Stimulated activated CD8-positive, alpha-beta memory T cell treated with anti-CD3 and anti-CD28 coated beads, Interleukin-2, amount 100 ng/mL, for 1 hour (primary cell): ENCODE measurements at places on chromosomes 6 and 20.

GRCh38 chr6:391559-392440, at the start of gene IRF4:
IRF4 (plus strand) TSS chr6:391752; CDS start chr6:393153, 1,401 bp downstream.
- DNase-seq = no peak

DNA sequence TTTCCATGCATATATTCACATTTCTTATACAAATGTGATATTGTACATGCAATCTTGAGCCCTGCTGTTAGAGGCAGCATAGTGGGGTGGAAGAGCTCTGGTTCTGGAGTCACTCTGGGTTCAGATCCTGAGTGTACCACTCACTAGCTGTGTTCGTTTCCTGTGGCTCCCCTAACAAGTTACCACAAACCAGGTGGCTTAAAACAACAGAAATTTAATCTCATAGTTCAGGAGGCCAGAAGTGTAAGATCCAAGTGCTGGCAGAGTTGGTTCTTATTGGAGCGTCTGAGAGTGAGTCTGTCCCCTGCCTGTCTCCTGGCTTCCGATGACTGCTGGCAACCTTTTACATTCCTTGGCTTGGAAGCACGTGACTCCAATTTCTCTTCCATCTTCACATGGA, 115.6 kb downstream of the MAP3K7 start:
- no peak for DNase-seq

- DNase-seq = no peak
Measured at GRCh38 chr20:59596690-59597089, 7.7 kb upstream of the PHACTR3 start.

DNA sequence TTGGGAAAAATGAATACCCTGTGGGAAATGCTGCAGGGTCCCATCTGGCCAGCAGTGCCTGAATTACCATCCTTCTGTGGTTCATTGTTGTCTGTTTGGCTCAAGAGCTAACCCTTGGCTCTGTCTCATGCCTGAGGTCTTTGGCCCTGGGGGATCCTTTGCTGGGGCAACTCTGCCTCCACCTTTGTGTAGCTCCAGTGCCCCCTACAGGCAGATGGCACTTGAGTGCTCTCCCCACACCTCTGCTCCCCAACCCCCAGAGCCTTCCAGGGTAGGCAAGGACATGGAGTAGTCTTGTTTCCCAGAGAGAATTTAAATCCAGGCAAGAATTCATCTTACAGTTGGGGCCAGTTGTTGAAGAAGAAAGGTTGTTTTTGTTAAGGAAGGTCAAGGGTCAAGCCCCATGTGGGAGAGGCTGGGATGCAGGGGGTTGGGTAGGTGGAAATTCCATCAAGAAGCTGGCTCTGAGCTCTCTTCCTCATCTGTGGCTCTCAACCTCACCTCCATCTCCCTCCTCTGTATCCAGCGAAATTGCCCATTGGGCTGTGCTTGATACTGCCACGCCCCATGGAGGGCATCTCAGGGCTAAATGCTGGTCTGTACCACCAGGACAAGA, 44.2 kb downstream of the ZNF831 start:
- DNase-seq = peak; percentile 70

DNA sequence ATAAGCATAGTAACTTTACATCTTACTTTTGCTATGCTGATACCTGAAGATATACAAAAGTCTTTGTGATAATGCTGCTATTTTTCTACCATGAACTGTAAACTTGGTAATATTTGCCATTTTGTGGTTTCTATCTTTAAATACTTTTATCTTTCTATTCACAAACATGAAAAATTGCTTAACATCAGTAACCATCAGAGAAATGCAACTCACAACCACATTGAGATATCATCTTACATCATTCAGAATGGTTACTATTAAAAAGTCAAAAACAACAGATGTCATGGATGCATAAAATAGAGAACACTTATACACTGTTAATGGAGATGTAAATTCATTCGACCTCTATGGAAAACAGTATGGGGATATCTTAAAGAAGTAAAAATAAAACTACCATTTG, 112.0 kb downstream of the TRDN start:
- DNase-seq = no peak

DNA sequence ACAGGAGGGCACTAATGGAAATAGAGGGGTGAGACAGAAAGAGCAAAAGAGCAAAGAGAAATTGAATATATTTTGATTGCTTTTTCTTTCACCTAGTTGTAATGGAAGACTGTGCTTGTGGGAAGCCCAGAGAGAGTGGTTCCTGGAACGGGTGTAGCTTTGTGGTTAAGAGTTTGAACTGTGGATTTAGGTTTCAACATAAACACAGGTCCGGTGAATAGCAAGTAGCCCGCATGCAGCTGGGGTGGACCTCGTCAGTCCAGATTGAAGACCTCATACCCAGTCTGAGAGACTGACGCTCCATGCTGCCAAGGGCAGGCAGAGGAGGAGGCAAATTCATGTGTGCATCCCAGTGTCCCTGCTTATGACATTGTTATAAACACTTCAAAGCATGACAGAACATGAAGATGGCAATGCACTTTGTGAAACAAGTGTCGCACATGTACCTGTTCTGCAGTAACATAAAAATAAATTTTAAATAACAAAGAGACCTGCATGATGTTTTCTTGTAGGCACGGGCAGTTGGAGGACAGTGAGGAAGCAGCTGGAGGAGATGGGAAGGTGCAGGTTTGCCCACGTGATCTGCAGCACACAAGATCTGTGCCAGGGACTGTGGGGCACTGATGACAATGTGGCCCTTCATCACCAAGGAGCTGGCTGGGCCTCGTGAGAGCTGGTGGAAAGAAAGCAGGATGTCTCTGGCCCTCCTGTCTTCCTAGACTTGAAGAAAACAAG, 220.5 kb upstream of the SSTR4 start:
- no peak for DNase-seq

DNA sequence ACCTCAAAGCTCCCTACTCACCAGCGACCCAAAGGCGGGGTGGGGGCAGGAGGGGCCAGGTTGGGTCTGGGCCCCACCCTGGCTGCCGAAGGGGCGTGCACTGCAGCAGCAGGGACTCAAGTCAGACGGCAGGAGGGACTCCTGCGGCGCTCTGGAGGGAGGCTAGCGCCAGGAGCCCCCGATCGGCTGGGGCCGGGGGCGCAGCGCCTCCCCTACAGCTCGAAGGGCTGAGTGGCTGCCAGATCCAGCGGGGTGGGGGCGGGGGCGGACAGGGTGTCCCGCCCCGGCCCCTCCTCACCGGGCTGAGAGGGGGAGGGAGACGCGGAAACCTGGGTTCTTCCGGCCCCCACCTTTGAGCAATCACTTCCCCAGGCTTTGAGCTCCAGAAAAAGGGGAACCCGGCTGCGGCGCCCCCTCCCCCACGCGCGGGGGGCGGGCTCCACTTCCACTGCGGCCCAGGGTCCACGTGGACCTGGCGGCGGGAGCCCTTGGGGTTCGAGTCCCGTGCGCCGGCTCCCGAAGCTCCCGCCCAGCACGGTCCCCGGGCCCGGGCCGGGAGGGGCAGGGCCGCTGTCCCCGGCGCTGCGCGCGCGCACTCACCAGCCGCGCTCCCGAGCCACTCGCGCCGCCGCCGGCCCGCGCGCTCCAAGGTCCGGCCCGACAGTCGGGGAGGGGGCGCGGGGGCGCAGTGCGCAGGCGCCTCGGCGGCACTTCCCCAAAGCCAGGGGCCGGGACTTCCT, at the start of gene RGS19:
Gene RGS19, minus strand, starts transcription at position 246 of the 740 bp plus-strand sequence. CDS start 2,632 bp downstream, outside the sequence.
- peak; percentile 29 for DNase-seq

GRCh38 chr6:47106721-47107197, 64.6 kb upstream of the ADGRF1 start:
- no peak for DNase-seq

- no peak for DNase-seq
Measured at GRCh38 chr6:85640821-85641220, 1.9 kb downstream of the SYNCRIP start.

DNA sequence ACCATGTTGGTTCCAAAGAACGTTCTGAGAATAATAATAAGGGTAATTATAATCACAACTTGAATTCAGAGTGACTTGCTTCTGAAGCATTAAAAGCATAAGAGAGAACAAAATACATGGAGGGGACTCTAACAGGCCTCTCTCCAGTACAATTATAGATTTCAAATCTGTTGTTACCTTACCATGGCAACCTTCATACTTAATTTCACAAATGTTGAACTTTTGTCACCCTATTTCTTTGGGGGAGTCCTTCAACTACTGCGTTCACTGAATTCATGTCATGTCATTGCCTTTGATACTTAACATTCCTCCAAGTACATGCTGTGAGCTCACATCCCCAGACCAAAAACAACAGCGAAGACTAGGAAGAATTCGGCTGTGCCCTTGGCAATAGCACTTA, 104.0 kb downstream of the MKKS start:
- no peak for DNase-seq

- no peak for DNase-seq
Measured at GRCh38 chr6:9398071-9398766, 962.9 kb upstream of the SLC35B3 start.

GRCh38 chr6:138844192-138844591, 48.3 kb downstream of the ECT2L start:
- no peak for DNase-seq

DNA sequence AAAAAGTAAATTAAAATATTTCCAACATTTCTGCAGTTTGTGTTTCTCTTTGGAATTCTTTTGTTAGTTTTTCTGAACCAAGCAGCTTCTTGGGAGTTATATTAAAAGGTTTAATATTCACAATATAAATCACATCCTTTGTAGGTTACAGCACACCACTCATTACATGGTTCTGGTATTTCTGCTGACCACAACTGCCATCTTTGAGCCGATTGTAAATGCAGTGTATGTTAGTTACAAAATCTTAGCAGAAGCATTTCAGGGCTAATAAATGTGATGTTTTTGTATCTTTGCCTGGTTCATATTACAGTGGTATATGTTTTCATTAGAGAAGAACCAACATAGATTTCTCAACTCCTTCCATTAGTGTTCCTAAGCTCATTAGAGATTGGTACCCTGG, 19.1 kb upstream of the TSHZ2 start:
- no peak for DNase-seq
